Kidney (tissue), 22 donors: ENCODE measurements at places on chromosomes 1 and 21. TPM values are rescaled to one million over a fixed set of nuclear protein-coding genes. Genes with fewer than 3 reads are reported as not detected.
A peak's percentile ranks its signal among the peaks of the same experiment; 100 is the strongest.

SLC9C2 gene
- 0.52 TPM for polyA plus RNA-seq

MCL1 gene
- polyA plus RNA-seq, result 79.5 TPM

SYCP1 gene
- polyA plus RNA-seq, result not detected

CNN3 gene
- polyA plus RNA-seq, result 232 TPM

DMBX1 gene
- polyA plus RNA-seq, result not detected

RXRG gene
- 0.39 TPM for polyA plus RNA-seq

S100A12 gene
- 2.7 TPM for polyA plus RNA-seq

MAPKAPK2 gene
- polyA plus RNA-seq, result 84.5 TPM

LRRN2 gene
- 16.0 TPM for polyA plus RNA-seq

FNBP1L gene
- polyA plus RNA-seq, result 32.7 TPM

RIPK4 gene
- polyA plus RNA-seq, result 11.6 TPM

OR10Z1 gene
- polyA plus RNA-seq, result not detected

DNA sequence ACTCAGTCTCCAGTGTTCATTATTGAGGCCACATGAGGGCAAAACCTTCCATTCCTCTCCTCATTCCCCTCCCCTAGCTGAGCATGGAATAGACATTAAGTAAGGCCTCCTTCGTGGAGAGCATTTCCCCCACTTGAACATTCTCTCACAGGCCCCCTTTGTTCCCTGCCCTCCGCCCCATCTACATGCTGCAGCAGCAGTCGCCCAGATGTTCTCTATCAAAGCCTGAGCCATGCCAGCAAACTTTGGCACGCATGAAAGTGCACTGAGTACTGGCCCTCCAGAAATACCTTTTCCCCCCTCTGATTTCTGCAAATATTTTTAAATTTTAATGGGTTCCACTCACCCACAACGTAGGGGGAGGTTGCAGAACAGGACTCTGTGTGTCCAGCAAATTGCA lies 20.9 kb upstream of the GORAB start:
- no peak for DNase-seq

GRCh38 chr1:12464045-12464461 lies 154.0 kb downstream of the DHRS3 start:
- DNase-seq, result no peak

- no peak for DNase-seq
Measured at GRCh38 chr21:25031750-25032149, 575.5 kb downstream of the MRPL39 start.

DNA sequence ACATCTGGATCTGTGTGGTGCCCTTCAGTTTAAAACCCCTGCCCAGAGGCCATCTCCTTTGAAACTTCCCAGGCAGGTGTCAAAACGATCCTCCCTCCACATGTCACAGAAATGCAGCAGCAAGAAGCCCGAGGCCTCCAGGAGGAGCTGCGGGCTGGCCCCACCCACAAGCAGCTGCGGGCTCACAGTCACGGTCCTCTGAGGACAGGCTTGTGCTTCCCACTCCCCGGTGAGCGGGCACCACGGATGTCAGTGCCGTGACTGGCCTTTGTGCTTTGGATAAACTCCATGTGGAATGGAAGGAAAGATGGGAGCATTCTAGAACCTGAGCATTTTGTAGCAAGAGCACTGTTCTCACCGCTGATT lies 65.8 kb downstream of the SIK1 start:
- DNase-seq, result no peak

DNA sequence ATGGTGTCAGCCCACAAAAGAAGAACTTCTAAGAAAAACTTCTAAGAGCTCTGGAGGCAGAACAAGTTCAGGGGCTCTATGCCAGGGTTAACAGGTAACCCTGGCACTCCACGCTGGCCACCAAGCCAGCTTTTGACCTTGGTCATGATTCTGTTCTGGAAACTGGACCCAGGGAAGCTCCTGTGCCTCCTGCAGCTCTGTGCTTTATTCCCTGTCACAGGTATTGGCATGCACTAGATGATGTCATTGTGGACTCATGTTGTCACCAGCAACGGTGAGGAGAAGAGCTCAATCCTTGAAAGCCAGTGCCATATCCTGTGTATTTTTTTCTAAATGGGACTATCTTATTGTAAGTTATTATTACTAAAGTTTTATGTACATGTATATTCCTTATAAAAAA lies 56.7 kb upstream of the GCLM start:
- DNase-seq, result no peak

- no peak for DNase-seq
Measured at GRCh38 chr1:156420205-156421061, 51.4 kb downstream of the RHBG start.

- DNase-seq, result no peak
Measured at GRCh38 chr1:99456536-99456935, 189.4 kb upstream of the PALMD start.

- DNase-seq, result no peak
Measured at GRCh38 chr1:199742547-199742946, 285.0 kb upstream of the NR5A2 start.

DNA sequence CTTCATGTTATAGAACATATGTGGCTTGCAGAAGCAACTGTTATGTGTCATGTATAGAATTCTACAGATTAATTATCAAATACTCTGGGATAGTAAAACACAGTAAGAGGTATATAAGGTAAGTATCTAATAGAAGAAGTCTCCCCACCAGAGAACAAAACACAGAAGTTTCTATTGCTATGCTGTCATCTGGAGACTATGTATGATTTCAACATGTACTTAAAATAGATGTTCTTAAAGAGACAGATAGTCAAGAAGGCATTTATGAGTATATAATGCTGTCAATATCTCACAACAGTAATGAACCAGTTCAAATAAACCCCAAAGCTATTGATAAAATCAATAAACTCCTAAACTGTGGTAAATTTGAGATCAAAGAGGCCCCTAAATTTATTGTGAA lies 8.1 kb upstream of the ADCY10 start:
- DNase-seq, result no peak

DNA sequence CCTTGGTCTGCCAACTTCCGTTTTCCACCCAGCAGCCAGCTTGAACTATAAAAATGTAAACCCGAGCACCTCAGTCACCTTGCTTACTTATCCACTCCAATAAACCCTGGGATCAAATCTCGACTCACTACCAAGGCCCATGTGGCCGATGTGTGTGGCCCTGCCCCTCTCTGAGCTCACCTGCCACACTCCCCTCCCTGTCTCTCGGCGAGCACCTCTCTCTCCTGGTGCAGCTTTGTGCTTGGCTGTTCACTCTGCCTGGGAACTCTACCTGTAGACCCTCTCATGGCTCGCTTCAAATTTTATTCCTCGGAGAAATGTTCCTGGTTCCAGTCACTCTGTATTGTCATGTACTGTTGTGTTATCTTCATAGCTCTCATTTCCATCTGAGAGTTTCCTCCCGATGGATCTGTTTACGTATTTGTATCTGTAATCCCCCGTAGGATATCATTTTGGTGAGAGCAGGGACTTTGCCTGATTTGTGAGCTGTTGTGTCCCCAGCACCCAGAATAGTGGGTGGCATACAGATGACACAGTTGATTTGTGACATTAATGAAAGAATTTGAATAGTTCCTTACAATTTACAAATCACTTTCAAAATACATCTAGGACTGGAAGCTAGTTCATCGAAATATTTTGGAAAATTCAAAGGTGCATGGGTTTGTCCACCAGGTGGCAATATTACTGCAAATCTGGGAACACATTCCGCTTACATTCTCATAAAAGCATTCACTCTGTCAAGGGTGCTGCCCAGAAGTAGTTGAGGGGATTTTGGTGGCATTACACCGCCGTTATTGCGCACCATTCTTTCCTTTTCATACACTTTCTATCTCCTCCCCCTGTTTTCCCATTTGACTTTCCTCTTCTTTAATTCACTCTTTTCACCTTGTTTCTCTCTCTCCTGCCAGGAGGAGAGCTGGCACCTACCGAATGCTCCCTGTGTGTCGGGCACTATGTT lies 95.3 kb downstream of the ABCA4 start:
- peak; percentile 55 for DNase-seq

DNA sequence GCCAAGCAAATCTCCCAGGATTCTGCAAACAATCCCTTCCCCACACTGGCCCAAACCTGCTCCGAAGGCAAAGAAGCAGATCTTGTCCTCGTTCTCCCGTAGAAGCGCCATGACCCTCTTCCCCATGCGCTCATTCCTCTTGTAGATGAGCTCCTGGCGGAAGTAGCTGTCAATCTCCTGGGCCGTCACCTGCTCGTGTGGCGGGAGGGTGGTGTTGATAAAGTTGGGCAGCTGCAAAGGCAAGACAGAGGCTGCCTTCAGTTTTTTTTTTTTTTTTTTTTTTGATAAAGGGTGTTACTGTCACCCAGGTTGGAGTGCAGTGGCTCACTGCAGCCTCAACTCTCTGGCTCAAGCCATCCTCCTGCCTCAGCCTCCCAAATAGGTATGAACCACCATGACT lies 202.7 kb downstream of the TRABD2B start:
- no peak for DNase-seq

GRCh38 chr21:44710756-44711326 lies 531 bp downstream of the TSPEAR start:
- no peak for DNase-seq

DNA sequence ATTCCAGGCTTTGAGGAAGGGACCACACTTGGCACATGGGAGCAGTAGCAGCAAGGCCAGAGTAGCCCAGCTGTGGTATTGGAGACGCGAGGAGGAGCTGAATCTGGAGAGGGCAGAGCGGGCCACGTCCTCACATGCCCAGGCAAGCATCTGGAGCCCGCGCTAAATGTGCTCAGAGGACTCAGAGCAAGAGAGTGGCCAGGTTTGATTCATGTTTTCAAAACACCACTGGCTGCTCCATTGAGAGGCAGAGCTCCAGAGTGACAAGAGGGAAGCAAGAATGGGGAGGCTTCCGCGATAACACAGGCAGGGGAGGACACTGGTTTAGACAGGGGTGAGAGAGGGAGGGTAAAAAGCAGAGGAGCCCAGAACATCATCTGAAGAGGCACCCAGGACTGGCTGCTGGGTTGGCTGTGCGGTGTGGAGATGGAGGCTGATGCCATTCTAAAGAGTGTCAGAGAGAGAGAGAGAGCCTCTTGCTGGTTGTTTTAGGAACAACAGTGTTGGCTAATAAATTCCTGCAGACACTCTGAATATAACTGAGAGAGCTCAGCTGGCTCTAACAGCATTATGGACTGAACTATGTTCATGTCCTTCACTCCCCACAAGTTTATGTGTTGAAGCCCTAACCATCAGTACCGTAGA lies 32.3 kb downstream of the RCAN1 start:
- peak; percentile 21 for DNase-seq

DNA sequence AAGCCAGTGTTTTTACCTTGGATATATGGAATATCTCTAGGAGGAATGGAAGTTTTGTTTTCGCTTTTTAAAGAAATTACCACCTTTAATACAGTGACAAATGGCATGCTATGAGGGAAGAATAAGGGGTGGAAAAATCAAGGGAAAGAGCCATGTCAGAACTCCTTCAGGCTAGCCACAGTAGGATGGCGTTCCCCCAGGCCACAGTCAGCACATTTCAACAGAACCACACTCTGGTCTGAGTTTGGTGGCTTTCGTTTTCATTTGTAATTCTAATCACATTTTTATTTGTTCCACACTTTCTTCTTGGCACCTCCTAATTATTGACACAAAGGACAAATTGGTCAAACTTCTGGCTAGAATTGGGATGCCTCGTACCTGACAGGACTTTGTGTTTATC lies 60.3 kb upstream of the RCOR3 start:
- no peak for DNase-seq

- no peak for DNase-seq
Measured at GRCh38 chr1:78254517-78254916, 208.8 kb downstream of the GIPC2 start.

GRCh38 chr1:171032822-171033702 lies 57.6 kb upstream of the FMO3 start:
- no peak for DNase-seq

DNA sequence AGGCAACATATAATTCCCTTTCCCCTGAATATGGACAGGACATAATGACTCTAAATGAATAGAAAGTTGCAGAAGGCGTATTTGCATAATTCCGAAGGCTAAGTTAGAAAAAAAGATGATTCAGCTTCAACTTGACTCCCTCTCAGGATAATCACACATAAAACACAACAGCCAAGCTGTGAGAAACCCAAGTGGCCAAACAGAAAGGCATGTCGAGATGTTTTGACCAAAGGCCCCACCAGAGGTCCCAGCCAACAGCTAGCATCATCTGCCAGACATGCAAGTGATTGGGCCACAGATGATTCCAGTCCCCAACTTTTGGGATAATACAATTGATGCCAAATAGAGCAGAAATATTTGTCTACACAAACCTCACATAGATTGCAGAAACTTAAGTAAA lies 444.9 kb downstream of the LTN1 start:
- DNase-seq, result no peak

DNA sequence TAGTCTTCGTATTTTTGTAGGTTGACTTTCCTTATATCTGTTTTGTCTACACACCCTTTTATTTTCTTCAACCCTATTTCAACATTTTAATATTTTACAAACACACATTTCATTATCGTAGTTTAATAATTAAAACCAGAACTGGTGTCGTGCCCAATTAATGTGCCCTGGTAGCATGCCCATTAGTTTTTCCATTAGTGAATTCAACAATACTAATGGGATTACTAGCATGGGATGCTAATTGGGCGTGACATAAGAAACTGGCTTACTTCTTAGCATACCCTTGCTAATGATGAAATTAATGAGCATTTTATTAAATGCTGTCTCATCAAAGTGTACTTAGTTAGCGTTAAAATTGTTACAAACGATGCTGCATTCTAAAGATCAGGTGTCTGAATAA lies 332.7 kb downstream of the USH2A start:
- no peak for DNase-seq

DNA sequence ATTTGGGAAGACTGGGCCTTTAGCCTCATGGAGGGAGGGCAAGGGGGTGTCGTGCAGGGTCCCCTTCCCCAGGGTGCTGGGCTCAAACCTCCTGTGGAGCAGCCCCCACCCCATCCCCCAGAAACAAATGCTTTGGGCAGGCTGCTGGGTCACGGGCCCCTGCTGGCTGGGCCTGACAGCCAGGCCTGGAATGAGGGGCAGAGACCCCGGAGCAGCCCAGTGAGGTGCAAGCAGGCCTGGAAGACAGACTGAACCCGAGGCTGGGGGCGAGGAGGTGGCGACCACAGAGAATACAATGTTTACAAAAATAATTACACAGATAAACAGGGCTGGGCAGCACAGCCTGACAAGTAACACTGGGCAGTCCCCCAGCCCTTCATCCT lies 5.3 kb downstream of the CCDC24 start:
- no peak for DNase-seq

DNA sequence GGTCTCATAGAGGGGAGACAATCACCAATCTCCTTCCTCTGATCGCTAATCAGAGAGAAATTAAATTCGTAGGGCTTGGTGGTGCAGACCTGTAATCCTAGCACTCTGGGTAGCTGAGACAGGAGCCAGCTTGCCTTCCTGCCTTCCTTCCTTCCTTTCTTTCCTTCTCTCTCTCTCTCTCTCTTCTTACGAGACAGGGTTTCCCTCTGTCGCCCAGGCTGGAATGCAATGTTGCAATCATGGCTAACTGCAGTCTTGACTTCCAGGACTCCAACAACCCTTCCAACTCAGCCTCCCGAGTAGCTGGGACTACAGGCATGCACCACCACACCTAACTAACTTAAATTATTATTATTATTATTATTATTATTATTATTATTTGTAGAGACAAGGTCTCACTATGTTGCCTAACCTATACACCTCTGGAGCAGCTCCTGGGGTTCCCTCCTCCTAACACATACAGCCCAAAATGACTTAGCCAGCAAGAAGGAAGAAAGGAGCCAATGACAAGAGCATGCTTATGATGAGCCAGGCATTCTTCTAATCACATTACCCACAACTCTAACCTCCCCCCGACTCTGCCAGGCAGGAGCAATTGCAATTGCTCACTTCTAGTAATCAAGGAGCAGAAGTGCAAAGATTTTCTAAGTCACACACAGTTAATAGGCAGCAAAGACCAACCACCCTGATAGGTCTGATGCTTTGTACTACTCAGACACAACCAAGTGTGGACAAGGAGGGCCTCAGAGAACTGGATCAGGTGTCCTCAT lies 105.4 kb upstream of the F3 start:
- DNase-seq, result no peak
